Muscle of leg (tissue), 16 donors: ENCODE measurements at places on chromosomes 1 and 21. TPM values are rescaled to one million over a fixed set of nuclear protein-coding genes. Genes with fewer than 3 reads are reported as not detected.

Gene U2AF1
- 10.2 TPM for total RNA-seq

GRCh38 chr1:243658594-243659105 is 191.4 kb downstream of the AKT3 start:
- DNase-seq = no peak

- DNase-seq = no peak
Measured at GRCh38 chr1:219773775-219774174, 154.6 kb downstream of the SLC30A10 start.

DNA sequence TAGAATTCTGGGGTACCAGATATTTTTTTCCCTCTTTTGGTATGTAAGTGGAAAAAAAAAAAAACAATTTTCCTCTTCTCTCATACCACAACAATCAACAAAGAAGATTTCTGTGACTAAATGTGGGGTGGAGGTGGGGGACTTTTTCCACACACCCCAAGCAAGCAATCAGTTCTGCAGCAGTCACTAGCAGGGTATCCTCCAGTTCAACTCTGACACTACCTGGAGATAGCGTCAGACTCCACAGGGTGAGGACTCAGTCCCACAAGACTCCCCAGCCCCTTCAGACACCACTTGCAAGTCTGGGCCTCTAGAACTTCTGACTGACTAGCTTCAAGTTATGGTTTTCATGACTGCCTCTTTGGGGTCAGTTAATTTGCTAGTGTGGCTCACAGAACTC is 6.2 kb downstream of the DHX9 start:
- DNase-seq = no peak

Gene GCSAML
- total RNA-seq = 0.09 TPM
